SW 1271 (cell line): ENCODE measurements at places on chromosomes 3 and 15.

GRCh38 chr3:13479332-13479581, 849 bp upstream of the HDAC11 start:
- no peak for DNase-seq

GRCh38 chr15:68411735-68412134, 20.2 kb downstream of the ITGA11 start:
- DNase-seq = no peak

- DNase-seq = no peak
Observed at GRCh38 chr3:125117631-125118191, 61.9 kb upstream of the HEG1 start.

DNA sequence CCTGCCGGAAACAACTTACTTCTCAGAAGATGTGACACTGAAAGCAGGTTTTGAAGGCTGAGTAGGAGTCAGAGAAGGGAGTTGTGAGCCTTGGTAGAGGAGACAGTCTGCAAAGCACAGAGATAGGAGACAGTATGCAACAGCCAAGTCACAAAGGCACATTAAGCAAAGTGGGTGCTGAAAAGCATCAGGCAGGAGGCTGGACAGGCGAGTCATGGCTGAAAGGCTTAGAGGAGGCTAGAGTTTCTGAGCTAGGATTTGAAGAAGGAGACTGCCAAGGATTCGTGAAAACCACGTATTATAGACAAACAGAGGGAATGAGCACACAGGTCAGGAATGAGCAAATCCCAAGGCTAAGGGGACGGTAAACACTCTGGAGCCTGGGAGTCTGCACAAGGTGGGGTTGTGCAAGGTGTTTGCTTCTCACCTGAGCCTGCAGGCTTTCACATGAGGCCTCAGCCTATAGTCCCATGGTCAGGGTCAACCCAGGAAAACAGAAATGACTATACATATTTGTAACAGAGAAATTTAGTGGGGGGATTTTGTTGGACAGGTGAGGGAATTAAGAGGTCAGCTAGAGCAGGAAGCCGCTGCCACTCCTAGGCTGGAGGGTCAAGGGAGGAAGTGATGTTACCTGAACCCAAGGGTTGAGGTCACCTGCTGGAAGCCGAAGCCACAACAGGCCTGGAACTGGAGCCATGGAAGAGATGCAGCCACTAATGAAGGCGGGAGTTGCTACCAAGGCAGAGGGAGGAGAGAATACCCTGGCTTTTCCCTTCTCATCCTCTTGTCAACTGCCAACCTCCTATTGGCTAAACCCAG, 23.1 kb upstream of the TRIM71 start:
- no peak for DNase-seq

DNA sequence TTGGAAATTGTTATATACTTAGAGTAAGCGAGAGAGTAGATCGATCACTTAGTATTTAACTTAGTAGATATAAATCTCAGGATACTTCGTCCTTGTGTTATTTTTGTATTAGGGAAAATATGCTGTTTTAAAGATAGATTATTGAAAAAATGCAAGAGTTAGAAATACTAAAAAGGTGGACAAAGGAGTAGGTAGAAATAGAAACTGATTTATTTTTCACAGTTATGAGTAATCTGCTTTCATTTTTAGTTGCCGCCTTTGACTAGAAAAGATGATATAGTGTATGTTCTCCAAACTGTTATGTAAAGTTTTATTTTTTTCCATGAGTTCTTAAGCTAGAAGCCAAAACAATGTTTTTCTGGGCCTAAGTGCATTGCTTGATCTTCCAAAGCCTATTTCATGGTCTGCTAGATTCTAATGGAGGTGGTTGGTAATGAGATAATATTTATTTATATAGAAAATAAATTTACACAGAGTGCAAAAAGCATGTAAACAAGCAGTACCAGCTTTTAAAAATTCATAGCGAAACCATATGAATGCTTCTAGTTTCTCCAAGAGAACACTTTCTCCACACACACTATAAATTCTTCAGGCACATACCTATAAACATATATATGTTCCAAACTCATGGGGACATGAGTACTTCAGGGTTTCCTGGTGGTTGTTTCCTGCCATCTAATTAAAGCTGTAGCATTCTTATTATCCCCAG, 61.1 kb downstream of the DIPK2A start:
- DNase-seq = no peak

- DNase-seq = no peak
Observed at GRCh38 chr3:165839296-165840076, 2.3 kb upstream of the BCHE start.

GRCh38 chr3:47802734-47803479, at the start of gene DHX30:
TSS of gene DHX30 (plus strand) at chr3:47803138. CDS start at chr3:47810684, 7,546 bp downstream.
- peak; percentile 32 for DNase-seq

GRCh38 chr15:38991701-38992100, 427.1 kb upstream of the RASGRP1 start:
- no peak for DNase-seq

GRCh38 chr15:68430471-68431036, 1.4 kb downstream of the ITGA11 start:
- DNase-seq = no peak

GRCh38 chr3:59192473-59192872, 142.6 kb upstream of the CFAP20DC start:
- no peak for DNase-seq

DNA sequence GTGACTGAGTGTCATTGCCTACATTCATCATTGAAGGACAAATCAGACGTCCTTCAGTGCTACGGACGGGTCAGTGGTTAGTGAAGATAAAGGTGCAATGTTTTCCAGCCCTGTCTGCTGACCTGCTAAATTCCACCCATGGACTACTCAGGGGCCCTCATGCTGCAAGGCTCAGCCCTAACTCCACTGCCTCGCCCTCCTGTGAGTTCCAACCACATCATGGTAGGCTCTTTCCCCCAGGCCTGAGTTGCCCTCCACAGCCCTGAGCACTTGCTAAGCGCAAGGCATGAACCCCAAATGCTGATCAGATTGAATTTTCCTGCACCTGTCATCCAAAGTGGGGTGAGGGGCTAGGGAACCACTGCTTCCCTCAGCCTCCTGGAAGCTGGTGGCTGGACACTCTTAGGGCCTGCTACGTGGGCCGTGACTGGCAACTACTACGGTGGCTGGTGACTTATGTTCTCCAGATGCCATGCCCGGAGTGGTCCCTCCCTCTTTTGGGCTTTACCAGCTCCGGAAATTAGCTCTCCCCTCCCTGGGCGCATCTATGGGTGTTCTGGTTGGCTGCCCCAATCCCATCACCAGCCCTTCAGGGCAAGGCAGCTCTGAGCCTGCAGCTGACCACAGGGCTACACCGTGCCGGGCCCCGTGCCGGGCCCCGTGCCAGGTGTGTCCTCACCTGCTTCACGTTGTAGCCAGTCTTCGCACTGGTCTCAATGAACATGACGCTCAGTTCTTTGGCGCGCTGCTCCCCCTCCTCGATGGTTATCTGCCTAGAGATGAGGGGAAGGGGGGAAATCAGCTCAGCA, 32.1 kb downstream of the SRPRB start:
- DNase-seq = no peak

DNA sequence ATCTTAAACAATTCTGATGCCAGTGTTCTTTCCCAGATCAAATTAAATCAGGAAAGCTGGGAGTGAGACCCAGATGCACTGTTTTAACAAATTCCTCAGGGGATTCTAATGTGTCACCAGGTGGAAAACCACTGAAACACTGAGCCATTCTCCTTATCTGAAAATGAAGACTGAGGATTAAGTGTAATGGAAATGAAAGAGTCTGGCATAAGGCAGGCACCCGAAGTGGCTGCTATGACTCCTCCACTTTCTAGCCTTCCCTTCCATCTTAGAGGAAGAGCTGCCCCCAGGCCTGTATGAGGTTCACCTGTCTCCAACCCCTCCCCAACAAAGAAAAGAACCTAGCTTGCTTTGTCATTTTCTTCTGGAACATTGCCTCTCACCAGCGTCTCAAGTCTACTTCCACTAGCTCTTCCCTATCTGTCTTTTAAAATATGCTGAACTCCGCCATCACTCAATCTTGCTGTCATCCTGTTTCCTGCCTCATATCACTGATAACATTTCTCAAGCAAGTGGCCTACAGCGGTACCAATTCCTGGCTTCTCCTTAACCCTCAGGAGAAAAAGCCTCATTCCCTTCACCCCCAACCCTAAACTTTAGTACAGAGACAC, 13.7 kb upstream of the ABHD2 start:
- no peak for DNase-seq

DNA sequence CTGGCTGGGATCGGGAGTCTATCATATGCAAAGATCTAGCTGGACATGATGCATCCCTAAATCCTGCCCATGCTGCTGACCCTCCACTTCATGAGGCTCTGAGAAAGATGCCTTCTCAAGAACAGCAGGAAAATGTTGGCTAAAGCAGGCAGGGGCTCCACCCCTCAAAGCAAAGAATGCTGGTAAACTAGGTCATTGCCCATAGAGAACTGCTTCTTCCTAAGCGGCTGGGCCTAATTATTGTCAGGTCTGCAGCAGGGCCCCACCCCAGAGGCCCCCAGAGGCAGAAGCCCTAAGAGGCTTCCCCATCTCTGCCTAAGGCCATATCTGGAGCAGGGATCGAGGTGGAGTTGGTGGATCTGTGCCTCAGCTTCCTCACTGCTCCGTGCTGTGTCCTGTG, 447.4 kb upstream of the PROK2 start:
- no peak for DNase-seq
